ENCODE measurements at places on chromosomes 7 and 10.
A peak's percentile ranks its signal among the peaks of the same experiment; 100 is the strongest.

DNA sequence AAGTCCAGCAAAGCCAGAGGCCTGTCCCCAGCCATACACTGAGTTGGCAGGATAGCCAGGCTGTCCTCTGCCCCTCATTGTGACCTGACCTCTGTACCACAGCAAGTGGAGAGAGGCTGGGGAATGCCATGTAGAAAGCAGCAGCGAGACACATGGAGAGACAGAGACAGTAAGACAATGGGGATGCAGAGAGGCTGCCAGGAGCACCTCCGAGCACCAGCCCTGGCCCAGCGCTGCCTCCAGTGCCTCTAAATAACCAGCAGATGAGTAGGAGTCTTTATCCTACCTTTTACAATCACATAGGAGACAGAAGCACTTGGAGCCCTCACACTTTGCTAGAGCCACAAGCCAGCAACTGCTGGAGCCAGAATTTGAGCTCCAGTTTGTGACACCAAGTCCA, 8.1 kb downstream of the GDF2 start:
- DNase-seq, result no peak

DNA sequence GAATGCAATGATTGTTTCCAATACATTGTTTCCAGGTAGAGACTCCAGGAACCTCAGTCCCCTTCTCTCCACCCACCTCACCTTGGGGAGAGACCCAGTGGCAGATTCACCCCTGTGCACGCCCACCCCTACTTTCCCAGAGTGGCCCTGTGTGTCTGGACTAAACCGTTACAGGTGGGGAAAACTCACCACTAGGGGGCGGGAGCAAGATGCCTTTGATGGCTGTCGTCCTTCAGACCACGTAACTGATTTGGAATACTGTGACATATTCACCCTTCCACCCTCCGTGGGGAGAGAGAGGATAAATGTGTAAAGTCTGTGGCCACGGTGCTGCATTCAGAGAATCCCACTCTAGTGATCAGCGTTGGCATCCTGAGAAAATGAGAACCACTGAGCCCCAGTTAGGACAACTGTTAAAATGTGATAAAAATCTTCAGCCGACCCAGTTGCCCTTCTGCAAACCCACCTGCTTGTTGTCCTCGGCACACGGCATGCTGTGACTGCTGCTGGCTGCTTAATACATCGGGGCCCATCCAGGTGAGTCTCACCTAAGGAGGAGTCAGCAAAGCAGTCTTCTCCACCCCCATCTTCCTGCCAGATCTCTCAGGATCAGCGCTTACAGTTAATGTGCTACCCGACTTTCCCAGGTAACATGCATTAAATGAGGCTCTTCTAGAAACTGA, 41.5 kb upstream of the NMT2 start:
- peak; percentile 68 for DNase-seq

DNA sequence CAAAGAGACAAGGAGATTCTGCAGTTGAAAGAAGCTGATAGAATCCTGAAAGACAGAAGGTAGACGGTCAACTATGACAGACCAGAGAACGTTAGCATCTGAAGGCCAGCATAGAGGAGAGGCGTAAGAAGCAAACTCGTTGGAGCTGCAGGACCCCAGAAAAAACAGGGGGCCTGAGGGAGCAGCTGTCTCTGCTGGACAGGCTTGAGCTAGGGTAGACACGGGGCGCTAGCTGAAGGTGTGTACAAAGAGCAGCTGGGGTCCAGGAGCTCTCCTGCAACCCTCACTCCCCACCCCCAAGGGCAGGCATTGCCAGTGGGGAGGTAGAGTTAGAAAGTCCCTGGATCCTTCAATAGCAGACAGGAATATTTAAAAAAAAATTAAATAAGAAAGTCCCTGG, 14.6 kb upstream of the GDI2 start:
- no peak for DNase-seq

DNA sequence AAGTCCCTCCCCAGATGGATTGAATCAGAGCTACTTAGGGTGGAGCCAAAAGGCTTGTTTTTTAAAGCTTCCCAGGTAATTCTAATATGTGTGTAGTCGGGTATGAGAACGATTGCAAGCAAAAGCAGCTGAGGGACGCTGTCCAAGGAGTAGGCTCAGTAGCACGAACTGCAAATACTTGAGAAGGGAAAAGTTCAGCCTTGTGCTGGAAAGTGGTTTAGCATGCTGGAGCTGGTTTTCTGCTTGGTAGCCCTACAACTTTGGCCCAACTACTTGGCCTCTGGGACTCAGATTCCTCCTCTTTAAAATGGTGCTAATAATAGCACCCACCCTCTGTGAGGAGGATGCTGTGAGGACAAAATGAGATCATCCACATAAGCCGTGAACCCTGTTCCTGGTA, 76.2 kb downstream of the AHR start:
- DNase-seq, result no peak

GRCh38 chr7:108417926-108418325, 38.3 kb downstream of the NRCAM start:
- no peak for DNase-seq

DNA sequence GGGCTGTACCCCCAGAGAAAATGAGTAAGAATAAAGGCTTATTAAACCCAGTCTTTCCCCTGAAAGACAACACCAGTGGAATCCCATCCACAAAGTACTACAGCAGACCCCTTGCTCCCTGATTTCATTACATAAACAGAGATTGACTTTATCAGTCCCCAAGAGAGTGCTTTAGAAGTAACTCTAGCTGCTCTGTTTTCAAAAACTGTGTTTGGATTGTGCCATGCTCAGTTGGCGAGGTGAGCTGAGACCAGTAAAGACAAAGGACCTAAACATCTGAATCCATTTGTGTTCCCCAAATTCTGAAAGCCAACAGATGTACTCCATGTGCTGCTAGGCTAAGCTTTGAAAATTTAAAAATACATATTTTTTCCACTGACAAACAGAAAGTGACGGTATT, 127.0 kb downstream of the ATE1 start:
- DNase-seq, result no peak

DNA sequence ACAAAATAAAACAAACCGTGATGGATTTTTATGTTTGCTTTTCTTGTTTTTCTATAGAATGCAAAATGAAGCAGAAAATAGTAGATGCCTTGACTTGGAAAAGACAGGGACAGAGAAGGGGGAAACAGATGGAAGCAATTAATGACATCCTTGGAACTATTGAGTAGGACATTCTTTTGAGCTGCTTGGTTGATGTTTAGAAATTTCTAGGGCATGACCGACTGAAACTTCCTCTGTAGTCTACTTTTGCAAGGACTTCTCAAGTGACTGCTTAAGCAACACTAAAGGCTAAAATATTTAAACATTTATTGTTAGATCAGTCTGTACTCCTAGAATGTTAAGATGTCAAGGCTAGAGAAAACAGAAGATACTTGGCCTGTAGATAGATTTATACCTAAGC, 49.4 kb downstream of the VCL start:
- peak; percentile 94 for DNase-seq

- peak; percentile 46 for DNase-seq
Observed at GRCh38 chr7:97006055-97006815, 882 bp downstream of the DLX6 start.

DNA sequence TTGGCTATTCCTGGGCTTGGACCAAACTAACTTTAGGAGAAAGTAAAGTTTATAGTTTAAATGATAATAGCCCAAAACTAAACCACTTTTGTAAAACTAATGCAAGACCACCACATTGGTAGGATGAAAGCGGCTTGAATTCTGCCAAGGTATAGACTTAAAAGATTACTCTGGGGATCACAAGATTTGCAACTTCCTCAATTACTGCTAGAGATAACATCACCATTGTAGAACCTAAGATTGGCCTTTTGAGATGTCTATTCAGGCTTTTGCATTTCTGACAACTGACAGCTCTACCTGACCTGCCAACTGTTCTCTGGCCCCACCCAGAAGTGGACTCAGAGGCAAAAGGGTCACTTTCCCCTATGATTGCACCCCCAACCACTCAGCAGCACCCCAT, 162.4 kb downstream of the TNS3 start:
- no peak for DNase-seq

- peak; percentile 85 for DNase-seq
Observed at GRCh38 chr10:73892310-73893030, 18.1 kb upstream of the CAMK2G start.

GRCh38 chr7:100967292-100967863, 2.0 kb upstream of the MUC12 start:
- DNase-seq, result no peak

GRCh38 chr7:16398146-16399017, 23.0 kb downstream of the CRPPA start:
- no peak for DNase-seq

DNA sequence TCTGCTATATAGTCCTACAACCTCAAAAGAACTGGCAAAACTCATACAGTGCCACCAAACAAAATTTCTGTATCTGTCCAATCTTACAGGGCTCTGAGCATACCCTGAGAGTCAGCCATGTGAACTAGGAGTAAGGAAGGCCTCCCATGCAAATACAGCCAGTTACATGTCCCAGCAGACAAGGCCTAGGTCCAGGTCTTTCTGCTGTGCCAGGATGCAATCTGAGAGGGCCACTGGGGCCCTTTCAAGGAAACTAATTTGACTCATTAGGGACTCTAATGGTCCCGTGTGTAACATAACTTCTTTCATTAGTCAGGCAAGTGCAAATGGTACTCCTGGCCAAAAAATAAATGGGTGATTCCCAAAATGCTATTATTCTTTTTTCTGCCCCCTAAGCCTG, 17.9 kb upstream of the HIBADH start:
- no peak for DNase-seq

DNA sequence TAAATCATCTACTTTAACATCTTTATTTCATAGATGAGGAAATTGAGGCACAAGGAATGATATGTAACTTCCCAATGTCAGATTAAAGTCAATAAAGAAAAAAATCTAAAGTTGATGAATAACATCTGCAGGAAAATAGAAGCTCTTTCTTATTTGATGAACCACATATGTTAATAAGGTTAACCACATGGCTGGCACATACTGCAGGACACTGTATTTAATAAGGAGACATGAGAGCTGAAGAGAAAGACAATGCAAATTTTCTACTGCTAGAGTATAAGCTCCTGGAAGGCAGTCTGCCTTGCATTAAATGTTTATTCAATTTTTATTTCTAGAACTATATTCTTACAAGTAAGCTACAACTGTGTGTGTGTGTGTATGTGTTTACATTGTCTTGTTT, 4.4 kb downstream of the RAB11FIP2 start:
- DNase-seq, result no peak

Data from fibroblast of skin of scalp (primary cell).